ENCODE measurements at places on chromosomes 6 and 20.

DNA sequence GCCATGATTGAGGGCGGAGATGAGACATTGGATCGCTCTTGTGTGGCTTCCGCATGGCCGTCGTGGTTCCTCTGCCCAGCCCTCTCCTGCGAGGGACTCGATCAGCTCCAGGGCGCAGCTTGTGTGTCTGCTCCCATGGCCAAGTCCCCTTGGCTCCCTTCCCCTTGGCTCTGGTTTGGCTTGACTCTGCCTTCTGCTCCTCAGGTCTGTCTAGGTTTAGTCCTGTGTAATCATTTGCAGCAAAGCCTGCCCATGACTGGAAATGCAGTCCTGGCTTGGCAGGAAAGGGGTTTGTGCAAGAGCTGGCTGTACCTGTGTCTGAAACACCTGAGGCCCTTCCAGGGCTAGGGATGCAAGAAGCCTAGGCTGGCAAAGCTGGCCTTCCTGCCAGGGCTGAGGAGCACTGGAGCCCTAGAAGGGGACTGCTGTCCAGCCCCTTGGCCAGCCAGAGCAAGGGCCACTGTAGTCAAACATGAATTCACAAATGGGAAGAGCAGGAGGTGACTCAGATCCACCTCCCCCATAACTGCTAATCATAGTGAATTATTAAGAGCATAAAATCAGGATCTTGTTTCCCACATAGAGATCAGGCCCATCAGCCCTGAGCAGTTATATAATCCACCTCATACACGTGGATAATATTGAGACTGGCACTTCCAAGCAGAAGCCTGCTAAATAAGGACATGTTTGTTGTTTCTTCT lies 196.8 kb downstream of the FARS2 start:
- DNase-seq: no peak

- no peak for DNase-seq
These were observed 511 bp downstream of the VARS1 start for GRCh38 chr6:31794866-31795615.

GRCh38 chr6:156701966-156702365 lies 75.2 kb upstream of the ARID1B start:
- no peak for DNase-seq

GRCh38 chr20:16975682-16976081 lies 227.5 kb downstream of the OTOR start:
- DNase-seq: no peak

- DNase-seq: no peak
These were observed 14.8 kb downstream of the PAQR8 start for GRCh38 chr6:52376763-52377162.

- no peak for DNase-seq
These were observed 171.9 kb upstream of the PRND start for GRCh38 chr20:4549711-4550259.

DNA sequence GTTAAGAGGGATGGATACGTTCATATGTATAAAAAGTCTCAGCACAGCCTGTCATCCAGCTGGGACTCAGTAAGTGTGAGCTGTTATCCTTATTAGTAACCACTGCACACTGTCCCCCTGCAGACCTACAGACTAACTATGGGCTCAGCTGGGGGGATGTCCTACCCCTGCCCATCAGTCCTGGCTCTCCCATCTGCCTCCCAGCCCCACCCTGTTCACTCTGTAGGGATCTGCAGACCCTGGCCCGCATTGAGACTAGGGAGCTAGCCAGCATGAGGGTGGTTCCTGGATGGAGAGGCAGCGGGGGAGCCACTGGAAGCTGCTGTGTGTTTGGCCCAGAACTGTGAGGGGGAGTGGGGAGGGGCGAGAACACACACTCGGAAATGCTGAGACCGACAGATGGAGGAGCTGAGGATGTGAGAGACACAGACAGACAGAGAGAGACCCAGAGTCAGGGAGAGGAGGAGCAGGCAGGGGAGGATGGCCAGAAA lies 17.1 kb downstream of the XKR7 start:
- DNase-seq: no peak

GRCh38 chr20:33404281-33404680 lies 3.0 kb upstream of the CDK5RAP1 start:
- no peak for DNase-seq

GRCh38 chr6:30513451-30513850 lies 24.1 kb downstream of the HLA-E start:
- no peak for DNase-seq

DNA sequence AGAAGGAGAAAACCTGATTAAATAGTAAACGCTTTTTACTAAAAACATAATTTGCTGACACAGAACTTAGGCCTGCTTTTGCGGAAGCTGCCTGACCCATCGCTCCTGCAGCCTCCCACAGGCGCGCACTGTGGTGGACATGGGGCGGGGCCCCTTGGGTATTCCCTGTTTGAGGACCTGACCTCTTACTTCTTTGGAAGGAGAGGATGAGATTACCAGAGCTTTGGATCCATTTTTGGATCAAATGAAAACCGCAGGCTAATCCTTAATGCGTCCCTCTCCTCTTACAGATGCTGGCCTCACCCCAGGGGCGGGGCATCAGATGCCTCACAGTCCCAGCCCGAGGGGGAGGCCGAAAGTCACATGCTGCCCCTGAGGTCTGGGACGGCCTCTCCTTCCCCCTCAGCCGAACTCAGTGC lies 151.0 kb downstream of the SCML4 start:
- DNase-seq: no peak

DNA sequence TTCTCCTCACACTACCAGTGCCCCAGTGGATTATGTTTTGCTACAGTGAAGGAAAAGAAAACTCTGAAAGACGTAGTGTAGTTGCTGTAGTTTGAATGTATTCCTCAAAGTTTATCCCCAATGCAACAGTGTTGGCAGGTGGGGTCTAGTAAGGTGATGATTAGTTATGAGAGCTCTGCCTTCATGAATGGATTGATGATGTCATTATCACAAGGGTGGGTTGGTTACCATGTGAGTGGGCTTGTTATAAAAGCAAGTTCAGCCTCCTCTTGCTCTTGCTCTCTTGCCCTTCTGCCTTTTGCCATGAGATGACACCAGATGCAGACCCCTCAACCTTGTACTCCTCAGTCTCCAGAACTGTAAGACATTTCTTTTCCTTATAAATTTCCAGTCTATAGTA lies 244.7 kb upstream of the RSPO3 start:
- no peak for DNase-seq

GRCh38 chr6:125931733-125932450 lies 24.7 kb upstream of the HINT3 start:
- DNase-seq: no peak

- no peak for DNase-seq
These were observed 171.2 kb upstream of the TSHZ2 start for GRCh38 chr20:52800734-52801627.

DNA sequence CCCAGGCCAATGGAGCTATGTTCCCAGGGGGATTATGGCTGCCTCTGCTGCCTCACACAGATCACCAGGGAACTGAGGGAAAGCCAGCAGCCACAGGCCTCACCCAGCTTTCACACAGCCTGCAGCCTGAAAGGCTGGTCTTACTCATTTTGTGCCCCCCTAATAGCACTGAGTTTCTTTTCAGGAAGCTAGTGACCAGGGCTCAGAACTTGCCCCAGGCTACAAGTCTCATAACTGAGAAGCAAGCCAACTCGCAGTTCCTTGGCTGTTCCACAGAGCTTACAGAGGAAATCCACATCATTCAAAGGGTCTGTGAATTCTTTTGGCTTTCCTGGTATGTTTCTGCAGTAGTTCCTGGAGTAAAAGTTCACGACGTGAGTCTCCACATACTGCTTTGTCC lies 524.8 kb upstream of the GJE1 start:
- DNase-seq: no peak

- DNase-seq: no peak
These were observed 139.0 kb downstream of the JARID2 start for GRCh38 chr6:15384901-15385300.

DNA sequence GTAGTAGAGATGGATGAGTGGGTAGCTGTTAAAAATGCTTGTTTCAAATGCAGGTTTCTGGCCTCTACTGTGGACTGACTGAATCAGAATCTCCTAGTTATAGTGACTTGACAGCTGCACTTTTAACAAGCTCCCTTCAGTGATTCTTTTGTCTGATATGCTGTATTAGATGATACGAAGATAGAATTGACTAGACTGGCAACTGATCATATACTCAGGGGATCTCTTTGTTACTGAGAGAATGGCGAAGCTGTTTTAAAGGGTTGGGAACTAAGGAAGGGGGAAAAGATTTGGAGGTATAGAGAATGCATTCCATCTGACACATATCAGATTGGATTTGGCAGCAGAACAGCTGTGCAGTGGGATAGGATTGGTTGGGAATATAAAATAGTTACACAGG lies 7.0 kb downstream of the ENPP4 start:
- DNase-seq: no peak

DNA sequence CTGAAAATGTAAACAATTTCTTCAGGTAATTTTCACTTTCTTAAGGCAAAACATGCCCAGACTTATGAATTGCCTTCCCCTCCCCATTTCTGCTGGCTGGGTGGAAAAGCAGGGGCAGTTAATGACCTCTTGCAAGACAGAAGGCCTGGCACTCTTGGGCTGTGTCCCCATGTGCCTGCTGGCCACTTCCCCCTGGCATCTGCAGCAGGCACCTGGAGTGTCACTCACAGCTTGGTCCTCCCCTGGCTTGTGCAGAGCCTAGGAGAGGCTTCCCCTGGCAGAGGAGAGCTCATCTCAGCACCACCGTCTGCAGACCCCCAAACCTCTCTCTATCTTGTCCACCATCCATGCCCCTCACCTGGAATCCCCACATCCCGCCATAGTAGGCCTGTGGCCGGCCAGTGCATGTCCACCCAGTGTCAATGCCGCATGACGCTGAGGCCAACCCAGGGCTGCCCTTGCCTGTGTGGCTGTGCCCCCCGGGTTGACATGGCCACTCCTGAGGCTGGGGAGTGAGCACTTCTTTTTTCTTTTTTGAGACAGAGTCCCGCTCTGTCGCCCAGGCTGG lies 83.5 kb upstream of the SLC22A23 start:
- DNase-seq: no peak

GRCh38 chr20:12928755-12929401 lies 79.9 kb upstream of the SPTLC3 start:
- peak; percentile 39 for DNase-seq

- no peak for DNase-seq
These were observed 75.7 kb upstream of the RALY start for GRCh38 chr20:33917831-33918525.

DNA sequence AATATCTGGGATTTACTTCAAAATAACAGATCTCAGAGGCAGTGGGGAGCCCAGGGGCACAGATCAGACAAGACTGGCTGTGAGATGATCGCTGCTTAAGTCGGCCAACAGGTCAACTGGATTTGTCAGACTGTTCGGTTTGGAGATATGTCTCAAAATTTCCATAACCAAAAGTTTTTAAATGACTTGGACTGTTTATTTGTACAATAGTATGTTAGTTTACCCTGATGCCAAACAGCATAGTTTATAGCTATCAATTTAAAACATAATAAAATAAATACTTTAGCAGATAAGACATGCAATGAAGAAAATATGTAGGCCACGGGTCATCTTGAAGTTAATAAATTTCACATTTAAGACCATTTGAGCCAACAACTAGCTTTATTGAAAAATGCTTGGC lies 126.7 kb downstream of the IRF4 start:
- no peak for DNase-seq

DNA sequence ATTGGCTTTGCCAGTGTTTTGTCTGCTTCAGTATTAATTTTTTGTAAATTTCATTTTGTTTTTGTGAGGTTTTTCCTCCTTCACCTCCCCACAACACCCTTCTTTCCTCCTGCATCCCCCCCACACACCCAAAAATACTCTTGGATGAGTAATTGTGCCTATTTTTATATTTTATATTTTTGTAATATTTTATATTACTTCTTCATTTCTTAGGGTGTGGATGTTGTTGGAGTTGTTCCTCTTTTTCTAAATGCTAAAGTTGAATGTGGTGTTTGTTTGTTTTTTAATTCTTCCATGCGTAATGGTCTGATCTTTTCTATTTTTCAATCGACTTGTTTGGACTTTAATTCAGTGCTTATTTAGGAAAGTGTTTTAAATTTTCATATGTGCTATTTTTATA lies 420.5 kb upstream of the SOX4 start:
- DNase-seq: no peak
